ENCODE measurements at places on chromosomes 2 and 18.

DNA sequence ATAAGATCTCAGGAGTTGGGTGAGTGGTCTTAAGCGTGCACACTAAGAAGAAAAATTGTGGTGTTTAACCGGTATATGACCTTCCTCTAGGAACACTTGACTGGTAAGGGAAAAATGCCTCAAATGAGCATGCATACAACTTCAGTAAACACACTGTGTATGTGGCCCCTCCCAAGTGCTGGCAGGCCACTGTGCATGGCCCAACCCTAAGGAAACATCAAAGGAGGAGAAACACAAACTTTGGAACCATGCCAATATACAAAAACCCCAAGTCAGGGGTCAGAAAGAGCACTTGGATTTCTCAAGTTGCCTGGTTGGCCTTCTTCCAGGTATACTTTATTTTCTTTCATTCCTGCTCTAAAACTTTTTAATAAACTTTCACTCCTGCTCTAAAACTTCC, 308.9 kb upstream of the LRRTM4 start:
- no peak for DNase-seq

DNA sequence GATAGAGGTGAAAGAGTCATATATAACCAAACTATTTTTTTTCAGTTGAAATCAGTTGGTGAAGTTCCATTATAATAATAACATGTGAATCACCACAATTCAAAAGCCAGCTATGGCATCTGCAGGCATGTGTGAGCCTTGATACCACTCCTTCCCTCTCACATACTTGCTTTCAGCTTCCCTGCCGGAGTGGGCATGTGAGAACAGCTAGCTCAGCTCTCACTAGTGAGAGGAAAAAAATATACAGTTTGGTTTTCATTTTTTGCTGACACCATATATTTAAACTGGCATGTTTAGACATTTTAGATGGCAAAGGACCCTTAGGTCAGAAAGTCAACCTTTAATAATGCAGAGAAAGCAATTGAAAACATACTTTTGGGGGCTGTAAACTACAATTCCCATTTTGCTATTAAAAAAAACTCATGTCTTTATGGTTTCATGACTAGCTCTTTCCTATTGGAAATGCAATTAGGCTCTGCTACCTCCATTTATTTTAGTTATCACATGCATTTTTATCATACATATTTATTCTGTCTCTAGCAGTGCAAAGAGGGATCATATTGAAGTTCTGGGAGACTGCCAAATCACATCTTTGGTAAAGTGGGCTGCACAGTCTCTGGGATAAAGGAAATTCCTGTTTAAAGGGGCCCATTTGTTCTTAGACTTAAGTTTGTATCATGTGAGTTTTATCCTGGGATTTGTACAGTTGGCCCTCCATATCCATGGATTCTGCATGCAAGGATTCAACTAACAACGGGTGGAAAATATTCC, 33.2 kb upstream of the SLC40A1 start:
- DNase-seq: no peak

- DNase-seq: no peak
Measured at GRCh38 chr2:199751492-199752120, 99.4 kb downstream of the FTCDNL1 start.

- DNase-seq: no peak
Measured at GRCh38 chr2:197847651-197848401, 43.4 kb downstream of the PLCL1 start.

GRCh38 chr2:193272011-193272410, 1077.3 kb upstream of the TMEFF2 start:
- no peak for DNase-seq

GRCh38 chr2:44212302-44212701, 43.6 kb downstream of the PPM1B start:
- no peak for DNase-seq

- peak; percentile 20 for DNase-seq
Measured at GRCh38 chr18:74513883-74514205, 17.7 kb downstream of the CNDP2 start.

GRCh38 chr2:219566640-219567039, 4.7 kb downstream of the OBSL1 start:
- DNase-seq: no peak

- DNase-seq: peak; percentile 53
Measured at GRCh38 chr2:72204156-72204785, 56.6 kb upstream of the CYP26B1 start.

DNA sequence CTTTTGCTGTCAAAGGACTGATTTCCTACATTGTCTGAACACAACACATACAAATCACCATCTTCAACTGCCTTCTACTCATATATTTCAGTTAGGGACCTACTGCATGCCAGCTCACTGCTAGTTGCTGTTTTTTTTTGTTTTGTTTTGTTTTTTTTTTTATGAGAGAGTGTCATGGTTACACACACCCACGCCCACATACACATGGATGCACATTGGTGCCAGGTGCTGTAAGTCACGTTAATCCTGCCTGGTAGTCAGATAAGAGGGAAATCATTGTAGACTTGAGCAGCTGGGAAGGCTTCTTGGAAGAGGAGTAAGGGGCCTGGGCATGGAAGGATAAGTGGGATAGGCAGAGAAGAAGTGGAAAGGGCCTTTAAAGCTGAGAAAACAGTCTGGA, 209.9 kb downstream of the TDRD15 start:
- no peak for DNase-seq

DNA sequence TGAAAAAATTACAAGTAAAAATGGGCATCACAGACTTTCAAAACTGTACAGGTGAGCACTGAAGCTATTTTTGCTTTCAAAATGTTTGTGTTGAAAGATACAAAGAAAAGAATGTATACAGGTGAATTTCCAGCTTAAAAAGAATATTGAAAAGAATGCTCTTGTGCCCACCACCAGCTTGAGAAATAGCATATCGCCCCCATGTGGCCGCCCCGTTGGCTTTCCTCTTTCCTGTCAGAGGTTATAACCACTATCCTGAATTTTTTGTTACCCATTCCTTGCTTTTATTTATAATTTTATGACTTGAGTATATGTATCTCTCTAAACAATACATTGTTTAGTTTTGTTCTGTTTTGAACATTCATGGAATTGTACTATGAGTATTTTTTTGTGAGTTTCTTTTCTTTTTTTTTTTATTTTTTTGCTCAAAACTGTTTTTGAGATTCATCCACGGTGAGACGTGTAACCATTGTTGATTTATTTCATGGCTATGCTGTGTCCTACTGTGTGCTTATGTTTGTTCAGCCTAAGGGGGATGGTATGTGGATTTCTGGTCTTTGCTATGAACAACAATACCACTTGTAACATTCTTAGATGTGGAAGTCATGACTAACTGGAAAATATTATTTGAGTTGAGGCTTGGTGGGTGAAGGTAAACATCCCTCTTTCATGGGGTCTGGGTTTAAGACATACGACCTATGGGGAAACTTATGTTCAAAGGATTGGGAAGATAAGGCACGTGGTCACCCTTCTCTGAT, 11.6 kb downstream of the TRPM8 start:
- no peak for DNase-seq

- DNase-seq: no peak
Measured at GRCh38 chr2:109486711-109487535, 126.8 kb downstream of the SEPTIN10 start.

DNA sequence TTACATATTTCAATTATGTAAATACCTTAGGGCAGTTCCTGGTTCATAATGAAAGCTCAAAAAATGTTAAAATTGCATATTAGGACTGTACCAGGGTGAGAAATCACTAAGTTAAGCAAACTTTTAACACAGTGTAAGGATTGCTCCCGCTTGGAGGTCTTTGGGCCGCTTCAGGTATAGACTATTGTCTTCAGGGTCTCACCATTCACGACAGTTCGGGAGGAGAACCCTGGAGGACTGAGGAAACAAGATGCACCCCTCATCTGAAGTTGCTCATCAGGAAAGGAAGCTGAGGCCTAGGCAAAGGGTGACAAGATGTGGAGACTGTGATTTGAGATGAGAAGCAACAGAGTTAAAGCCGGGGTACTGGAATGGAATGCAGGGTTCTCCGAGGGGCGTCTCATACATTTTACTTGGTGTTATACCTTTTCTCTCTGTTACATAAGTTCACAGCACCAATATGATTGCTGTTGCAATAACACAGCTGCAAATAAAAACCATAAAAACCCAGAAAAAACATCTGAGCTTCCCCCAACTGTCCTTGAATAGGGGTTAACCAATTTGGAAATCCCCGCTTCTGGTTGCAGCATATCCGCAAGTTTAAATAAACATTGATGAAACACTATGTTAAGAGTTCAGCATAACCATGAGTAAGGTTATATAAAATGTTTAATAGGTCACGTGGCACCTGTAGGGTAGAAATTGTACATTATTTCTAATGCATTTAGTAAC, 40.1 kb downstream of the FBXO48 start:
- DNase-seq: no peak

GRCh38 chr2:233002829-233003657, 10.0 kb downstream of the NGEF start:
- DNase-seq: no peak

DNA sequence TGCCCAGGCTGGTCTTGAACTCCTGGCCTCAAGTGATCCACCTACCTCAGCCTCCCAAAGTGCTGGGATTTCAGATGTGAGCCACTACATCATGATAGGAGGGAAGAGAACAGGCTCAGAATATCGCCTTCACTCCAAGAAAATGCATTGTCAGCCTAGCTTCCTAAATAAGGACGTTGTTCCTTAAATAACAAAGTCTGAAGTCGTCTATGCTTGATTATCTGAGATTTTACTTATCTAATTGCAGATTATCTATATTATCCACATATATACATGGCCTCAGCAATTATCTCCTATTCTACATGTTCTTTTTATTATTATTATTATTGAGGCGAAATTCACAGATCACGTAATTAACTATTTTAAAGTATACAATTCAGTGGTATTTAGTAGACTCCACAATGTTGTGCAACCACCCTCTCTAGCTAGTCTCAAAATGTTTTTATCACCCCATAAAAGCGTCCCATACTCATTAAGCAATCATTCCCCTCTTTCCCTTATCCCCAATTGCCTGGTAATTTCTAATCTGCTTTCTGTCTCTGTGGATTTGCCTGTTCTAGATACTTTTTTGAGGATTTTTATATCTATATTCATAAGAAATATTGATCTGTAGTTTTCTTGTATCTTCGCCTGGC, 95.1 kb upstream of the RFX8 start:
- no peak for DNase-seq

DNA sequence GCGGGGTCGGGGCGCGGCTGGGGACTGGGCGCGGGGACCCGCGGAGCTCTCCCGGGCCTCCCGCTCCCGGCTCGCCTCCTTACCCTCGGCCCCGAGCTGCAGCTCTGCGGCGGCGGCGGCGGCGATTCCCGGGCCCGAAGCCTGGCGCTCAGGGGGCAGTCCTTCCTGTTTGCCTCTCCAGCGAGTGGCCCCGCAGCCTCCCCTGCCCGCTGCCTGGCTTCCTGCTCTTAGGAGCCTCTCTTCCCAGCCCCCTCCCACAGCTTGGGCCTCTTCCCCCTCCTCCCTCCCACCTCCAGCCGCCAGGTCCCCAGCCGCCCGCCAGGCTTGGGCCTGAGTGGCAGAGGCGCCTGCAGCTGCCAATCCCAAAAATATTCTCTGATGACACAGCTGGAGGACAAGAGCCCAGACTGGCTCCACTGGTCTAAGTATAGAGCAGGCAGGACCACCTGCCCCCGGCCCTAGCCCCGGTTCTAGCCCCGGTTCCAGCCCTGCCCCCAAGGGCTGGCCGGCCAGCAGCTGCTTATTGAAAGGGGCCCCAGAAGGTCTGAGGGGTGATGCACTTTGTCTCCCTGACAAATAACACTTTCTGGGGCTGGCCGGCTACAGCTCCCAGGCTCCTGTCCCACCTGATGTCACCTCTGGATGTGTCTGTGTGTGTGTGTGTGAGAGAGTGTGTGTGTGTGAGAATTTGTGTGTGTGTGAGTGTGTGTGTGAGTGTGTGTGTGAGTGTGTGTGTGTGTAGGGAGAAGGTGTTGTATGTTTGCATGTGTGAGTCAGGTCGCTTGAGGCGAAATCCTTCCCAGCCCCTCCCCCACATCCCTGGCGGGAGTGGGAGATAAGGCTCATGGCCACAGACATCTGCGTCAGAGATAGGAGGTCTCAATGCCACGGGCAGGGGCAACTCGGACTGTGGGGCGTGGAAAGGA, at the start of gene OBSL1:
Gene OBSL1, minus strand, starts transcription at position 229 of the 926 bp plus-strand sequence. CDS start 307 bp downstream, outside the sequence.
- peak; percentile 85 for DNase-seq
